ENCODE measurements at places on chromosomes 1 and 21.

DNA sequence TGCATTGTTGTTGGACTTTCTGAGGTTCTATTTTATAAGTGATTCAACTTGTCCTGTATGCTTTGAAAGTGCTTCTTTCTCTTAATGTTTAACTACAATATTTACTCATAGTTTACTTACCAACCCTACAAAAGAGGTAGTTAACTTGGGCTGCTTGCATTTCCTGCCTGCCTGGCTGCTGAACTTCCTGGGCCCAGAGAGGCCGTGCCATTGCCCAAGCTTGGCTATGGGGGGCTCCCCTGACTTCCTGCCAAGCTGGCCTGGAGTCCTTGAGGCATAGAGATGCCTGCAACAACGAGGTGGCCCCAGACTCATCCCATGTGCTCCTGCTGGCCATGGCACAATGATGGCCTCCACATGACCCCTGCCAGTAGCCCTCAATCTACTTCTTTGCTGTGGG is 361.6 kb upstream of the PLD5 start:
- no peak for DNase-seq

DNA sequence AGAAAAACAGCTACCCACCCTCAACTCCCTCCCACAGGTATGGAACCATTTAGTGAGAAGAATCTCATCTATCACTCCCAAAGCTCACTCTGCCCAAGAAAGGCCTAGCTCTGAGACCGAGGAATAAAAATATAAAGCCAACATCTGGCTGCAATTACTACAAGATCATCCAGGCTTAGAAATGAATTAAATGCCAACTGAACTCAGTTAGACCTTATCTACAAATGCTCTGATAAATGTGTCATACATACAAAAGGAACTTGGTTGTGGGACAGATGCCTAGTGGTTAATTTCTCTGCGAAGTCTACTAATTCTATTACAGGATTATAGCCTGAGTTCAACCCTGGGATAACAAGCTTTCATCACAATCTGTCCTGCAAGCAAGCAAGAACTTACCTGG is 6.7 kb downstream of the ADIPOR1 start:
- DNase-seq = no peak

GRCh38 chr1:56477164-56478111 is 101.9 kb downstream of the PLPP3 start:
- DNase-seq = no peak

DNA sequence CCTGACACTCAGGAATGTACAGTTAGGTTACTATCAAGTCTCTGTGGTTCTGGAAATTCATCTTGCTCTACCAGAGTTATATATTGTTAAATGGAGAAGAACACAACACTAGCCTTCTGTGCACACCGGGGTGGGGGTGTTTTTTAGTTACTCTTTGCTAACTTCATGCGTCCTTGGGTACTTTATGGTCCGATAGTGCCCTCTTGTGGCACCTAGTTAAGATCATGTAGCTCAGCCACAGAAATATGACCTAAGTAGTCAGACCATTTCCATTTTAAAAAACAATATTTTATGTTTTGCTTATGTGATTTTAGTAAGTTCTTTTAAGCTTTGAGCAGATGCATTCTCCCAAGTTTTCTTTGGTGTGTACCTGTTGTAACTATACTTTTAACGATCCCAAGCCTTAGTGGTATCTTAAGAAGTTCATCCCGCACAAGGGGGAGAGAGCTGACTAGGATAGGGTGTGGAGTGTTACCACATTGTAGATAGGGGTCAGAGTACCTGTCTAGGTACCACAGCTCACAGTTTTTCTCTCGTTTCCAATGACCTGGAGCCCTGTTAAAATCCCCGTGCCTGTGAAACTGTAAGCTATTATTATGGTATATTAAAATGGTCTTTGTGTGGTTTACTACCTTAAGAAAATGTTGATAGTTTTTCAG is 20.6 kb upstream of the SH3D21 start:
- peak; percentile 71 for DNase-seq

- no peak for DNase-seq
Measured at GRCh38 chr1:161531986-161532643, 7.8 kb downstream of the HSPA6 start.

DNA sequence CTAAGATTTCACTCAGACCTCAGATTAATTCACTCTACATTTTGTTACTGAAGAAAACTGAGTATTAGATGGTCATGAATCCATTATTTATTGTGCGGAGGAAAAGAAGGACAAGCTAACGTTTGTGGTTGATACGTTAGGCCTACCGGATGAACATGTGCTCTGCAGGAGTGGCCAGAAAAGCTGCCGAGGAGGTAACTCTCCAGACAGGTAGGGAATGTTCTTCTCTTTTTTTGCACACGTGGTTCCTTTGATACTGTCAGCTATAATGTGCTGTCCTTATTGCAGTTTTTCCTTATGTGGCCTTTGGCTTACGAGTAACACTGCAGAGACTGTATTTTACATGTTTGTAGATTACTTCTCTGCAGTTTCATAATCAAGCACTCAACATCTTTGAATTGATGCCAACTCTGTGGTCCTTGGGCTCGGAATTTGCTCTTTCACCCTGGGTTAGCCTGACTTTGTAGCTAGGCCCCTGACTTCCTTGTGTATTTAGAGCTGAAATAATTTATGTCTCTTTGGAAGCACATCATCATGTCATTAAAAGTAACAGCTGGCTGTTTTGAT is 13.6 kb downstream of the MTR start:
- DNase-seq = no peak

DNA sequence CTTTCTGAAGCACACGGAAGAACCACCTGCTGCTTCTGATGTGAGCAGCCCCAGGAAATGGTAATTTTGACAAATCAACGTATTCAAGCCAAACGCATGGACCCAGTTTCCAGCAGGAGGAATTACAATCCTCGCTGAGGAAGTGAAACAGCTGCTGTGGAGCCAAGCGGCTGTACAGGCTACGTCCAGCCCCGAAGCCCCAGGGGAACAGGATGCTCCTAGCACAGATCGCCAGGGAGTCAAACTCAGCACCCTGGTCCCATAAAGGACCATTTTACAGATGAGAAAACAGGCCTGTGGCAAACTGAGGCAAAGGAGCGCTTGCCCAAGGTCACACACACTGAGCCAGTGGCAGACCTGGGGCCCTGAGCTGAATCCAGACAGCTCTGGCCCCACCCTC is 108.0 kb downstream of the PTPRU start:
- no peak for DNase-seq

- DNase-seq = no peak
Measured at GRCh38 chr1:153478047-153478691, 17.7 kb upstream of the S100A7 start.

GRCh38 chr1:19038732-19039131 is 82.3 kb upstream of the IFFO2 start:
- DNase-seq = no peak

DNA sequence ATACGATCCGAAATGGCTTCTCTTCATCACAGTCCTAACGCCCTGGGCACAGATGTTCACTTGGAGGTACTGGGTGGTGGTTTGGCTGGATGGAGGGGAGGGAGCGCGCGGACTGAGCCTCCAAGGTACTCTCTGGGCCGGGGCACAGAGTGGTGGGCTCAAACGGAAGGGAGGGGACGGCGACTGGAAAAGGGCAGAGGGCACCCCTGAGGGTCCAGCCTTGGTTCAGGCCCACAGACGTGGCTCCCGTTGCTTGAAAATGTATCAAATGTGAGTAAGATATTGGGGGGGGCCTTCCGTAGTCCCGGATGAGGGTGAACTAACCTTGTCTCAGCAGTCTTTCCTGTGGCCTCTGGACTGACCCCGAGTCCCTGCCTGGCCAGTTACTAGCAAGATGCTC is 463 bp downstream of the IL12RB2 start:
- DNase-seq = no peak

- DNase-seq = no peak
Measured at GRCh38 chr1:23546897-23547584, 12.3 kb downstream of the ID3 start.

GRCh38 chr1:75861831-75862230 is 65.1 kb downstream of the MSH4 start:
- no peak for DNase-seq

- DNase-seq = no peak
Measured at GRCh38 chr21:38472412-38473108, 25.7 kb downstream of the ERG start.

DNA sequence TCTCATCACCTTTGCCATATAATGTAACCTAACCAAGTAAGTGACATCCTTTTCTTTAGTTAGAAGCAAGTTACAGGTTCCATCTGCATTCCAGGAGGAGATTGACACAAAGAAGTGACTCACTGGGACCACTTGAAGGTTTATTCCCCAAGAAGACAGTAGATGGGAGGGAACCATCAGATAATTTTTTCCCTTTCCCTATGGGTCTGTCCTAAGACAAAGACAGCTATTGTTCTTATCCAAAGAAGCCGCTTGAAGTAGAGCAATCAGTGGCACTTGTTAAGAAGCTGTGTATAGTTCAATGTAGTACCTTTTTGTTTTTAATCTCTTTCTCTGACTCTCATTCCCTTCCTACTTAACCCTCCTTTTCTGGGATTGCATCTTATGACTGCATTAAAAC is 139.9 kb upstream of the B3GALT2 start:
- DNase-seq = no peak

DNA sequence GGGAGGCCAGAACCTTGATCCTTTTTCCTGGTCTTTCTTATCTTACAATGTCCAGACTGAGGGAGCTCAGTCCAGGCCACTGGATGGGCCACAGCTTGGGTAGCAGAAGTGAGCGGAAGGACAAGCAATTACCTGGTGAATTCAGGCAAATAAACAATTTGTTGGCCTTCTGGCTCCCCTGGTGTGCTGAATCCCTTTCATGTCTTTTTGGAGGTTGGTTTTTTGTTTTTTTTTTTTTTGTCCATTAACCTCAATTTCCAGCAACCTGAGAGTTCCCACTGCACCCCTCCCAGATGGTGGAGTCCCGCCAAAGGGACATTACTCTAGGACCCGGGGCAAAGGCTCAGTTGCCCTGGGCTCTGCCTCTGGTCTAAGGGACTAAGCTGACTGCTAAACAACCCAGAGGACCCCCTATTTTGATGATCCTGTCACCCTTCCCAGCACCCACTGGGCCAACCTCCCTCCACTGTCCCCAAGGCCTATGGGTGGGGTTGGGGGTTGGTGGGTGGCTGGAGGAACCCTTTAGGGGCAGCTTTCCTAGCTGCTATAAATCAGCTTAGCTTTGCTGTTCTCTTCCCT is 85.5 kb downstream of the KCND3 start:
- DNase-seq = no peak

DNA sequence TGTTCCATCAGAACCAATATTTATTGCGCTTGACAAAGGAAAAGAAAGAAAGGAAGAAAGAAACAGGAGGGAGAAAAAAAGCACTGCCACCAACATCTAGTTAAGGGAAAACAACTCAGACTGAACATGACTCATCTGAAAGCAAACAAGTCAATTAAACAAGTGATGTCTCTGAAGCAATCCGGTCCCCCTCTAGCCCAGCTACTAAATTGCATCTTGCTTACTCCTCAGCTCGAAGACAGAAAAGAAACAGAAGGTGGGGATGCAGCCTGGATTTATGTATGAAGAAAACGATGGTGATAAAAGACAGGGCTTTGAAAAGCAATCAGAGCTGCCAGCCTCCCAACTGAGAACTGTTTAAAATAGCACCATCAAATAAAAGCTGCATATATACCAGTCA is 188.2 kb downstream of the OMA1 start:
- DNase-seq = no peak

DNA sequence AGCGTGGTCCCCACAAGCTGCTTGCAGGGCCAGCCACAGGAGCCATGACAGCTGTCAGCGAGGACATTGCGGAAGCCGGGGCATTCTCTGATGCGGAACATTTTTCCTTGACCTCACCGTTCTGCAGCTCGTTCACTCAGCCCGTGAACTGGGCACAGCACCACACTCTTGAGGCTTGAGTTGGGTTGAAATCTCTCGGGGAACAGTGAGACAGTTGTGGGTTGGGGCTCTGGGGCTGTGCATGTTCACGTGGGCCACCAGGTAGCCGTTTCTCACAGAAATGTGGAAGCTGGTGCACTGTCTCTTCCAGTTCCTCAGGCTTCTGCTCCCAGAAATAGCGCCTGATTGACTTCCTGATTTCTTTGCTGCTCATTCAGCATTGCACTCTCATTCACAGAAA is 69.8 kb downstream of the SPSB1 start:
- DNase-seq = no peak

GRCh38 chr1:175073061-175073460 is 5.4 kb downstream of the TNN start:
- no peak for DNase-seq

- DNase-seq = no peak
Measured at GRCh38 chr1:29655145-29655544, 418.8 kb downstream of the PTPRU start.

DNA sequence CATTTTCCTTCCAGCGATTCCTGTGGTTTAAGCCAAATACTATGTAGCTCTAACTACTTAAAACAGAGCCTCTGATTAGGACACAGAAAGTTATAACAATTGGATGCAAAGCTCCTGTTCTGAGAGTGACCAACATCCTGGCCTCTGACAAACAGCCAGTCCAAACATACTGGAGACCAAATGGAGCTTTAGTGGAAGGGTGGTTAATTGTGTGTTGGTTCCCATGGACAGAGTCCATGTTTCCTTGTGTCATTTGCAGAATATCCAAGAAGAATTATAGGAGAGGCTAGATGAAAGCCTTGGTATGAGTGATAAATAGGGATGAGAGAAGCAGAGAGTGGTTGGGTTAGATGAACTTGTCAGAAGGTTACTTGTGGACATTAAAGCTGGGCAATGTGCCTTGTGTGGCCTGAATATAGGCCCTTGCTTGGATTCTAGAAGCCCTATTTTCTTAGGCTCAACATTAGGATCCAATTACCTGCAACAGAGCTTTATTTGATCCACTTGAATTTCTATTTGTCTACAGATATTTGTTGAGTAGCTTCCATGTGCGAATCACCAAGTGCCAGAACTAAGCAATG is 180.5 kb upstream of the GORAB start:
- DNase-seq = no peak

GRCh38 chr1:193709607-193710006 is 523.2 kb upstream of the B3GALT2 start:
- DNase-seq = no peak

DNA sequence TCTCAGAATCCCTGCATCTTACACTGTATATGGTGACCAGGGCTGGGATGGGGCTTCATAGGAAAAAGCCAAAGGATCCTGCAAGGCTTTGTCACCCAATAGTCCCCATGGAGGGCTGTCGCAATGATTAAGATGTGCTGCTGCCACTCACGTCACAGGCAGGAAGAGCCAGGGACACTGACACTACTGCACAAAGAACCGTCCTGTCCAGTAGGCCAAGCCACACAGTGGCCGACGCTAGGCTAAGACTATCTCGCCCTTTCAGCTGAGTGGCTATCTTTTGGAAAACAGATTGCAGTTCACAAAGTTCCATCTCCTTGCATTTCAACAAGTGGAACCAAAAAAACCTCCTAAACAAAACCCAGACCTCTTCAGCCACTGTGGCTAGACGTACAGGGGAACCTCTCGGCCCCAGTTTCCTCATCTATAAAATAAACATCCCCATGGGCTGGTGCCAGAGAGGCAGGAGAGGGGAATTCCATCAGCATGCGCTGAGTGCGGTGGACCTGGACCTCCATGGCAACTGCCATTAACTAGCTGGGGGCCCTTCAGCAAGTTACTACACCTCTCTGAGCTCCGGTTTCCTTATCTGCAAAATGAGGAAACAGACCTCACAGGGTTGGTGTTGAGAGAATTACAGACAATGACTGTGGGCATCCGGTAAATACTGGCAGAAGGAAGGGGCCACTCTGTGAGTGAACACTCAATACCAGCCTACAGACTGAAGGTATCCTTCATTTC is 8.7 kb downstream of the CAPZB start:
- no peak for DNase-seq

GRCh38 chr1:220905650-220906560 is 26.7 kb downstream of the HLX start:
- no peak for DNase-seq

- no peak for DNase-seq
Measured at GRCh38 chr21:20994790-20995189, 3.4 kb upstream of the NCAM2 start.

- no peak for DNase-seq
Measured at GRCh38 chr1:157156058-157156541, 17.9 kb upstream of the ETV3 start.
